ENCODE measurements at places on chromosomes 12 and 14. TPM values are rescaled to one million over a fixed set of nuclear protein-coding genes. Genes with fewer than 3 reads are reported as not detected.

DNA sequence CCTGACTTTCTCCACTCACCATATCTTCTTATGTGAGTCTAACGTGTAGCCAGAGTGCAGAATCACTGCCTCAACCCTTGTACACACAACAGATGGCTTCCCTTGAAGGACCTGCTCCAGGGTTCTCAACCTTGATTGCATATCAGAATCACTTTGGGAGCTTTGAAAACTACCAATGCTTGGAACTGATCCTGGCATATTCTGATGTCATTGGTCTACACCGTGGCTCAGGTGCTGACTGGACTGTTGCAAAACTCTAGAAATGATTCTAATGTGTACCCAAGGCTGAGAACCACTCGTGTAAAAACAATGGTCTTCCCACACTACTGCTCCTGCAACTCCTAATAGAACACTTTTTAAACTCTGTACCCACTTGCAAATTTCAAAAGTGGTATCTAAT, 18.5 kb downstream of the TMEM132D start:
- DNase-seq, result no peak

GRCh38 chr14:93544212-93544611, 113.5 kb downstream of the UNC79 start:
- no peak for DNase-seq

GRCh38 chr14:99686557-99687283, 2.6 kb downstream of the CYP46A1 start:
- DNase-seq, result no peak

- no peak for DNase-seq
These were observed 10.3 kb upstream of the STK38L start for GRCh38 chr12:27233814-27234213.

Gene SLC4A8
- polyA plus RNA-seq, result 4.6 TPM
